ENCODE measurements at places on chromosomes 16 and 17.
A peak's percentile ranks its signal among the peaks of the same experiment; 100 is the strongest.

DNA sequence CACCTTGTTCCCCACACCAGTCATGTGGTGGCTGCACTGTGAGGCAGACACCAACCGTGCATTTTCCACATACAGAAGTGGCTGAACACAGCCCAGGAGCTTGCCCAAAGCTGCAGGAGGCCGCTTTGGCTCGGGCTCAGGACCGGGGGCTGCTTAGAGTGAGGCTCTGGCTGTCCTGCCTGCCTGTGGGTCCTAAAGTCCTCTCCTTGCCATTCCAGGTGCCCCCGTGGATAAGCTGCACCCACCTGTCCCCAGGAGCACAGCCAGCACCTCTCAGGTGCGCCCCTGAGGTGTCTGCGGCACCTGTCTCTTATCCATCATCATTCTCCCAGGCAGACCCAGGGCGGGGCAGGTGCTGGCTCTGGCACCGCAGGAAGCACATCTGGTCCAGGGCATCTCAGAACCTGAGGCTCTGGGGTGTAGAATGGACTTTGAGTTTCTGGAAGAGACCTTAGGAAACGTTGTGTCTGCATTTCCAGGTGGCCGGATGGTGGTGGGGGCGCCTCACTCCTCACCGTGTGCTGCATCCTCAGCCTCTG is 180.5 kb upstream of the ZNF469 start:
- DNase-seq, result no peak

- peak; percentile 46 for DNase-seq
Measured at GRCh38 chr16:89586853-89587252, 11.3 kb downstream of the CPNE7 start.

DNA sequence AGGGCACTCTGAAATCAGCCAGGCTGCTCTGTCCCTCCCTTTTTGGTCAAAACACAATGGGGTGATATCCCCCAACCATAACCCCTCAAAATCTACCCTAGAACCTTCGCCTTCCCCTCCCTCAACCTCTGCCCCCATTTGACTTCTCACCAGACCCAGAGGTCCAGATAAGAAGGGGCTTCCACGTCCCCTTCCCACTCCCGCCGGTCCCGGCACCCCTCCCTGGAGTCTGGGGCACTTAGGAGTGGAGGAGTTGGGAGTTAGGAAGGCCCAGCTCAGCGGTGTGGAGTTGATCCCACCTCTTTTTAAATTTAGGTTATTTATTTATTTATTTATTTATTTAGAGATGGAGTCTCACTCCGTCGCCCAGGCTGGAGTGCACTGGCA is 619 bp upstream of the TMEM92 start:
- DNase-seq, result peak; percentile 49

GRCh38 chr17:49848739-49849138 is 870 bp upstream of the TAC4 start:
- no peak for DNase-seq

- no peak for DNase-seq
Measured at GRCh38 chr17:54881255-54881972, 19.2 kb upstream of the TOM1L1 start.

- DNase-seq, result no peak
Measured at GRCh38 chr17:29010586-29010985, 4.8 kb upstream of the SEZ6 start.

- peak; percentile 94 for DNase-seq
Measured at GRCh38 chr16:67326472-67327309, at the start of the genes KCTD19 and LRRC36. Gene KCTD19, minus strand, starts transcription at chr16:67326741. Its CDS starts 34 bp downstream, at chr16:67326707. Gene LRRC36, plus strand, starts transcription at chr16:67326815. Its CDS starts 48 bp downstream, at chr16:67326863.

DNA sequence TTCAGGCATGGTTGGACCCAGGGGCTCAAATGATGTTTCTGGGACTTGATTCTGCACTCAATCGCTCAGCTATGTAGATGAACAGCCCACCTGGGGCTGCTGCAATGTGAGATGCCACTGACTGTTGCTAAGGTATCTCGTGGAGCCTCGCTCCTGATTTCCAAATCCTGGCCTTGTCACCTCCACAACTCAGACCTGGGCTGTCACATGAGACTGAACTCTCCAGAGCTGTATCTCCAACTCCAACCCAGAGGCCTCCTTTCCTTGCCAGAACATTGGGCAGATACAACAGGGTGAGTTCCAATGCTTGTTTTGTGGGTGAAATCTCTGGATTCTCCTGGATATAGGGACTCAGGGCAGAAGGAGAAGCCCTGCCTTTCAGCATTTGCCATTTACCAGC is 79.5 kb downstream of the GNAO1 start:
- no peak for DNase-seq

- DNase-seq, result no peak
Measured at GRCh38 chr17:574061-574460, 140.6 kb downstream of the VPS53 start.

DNA sequence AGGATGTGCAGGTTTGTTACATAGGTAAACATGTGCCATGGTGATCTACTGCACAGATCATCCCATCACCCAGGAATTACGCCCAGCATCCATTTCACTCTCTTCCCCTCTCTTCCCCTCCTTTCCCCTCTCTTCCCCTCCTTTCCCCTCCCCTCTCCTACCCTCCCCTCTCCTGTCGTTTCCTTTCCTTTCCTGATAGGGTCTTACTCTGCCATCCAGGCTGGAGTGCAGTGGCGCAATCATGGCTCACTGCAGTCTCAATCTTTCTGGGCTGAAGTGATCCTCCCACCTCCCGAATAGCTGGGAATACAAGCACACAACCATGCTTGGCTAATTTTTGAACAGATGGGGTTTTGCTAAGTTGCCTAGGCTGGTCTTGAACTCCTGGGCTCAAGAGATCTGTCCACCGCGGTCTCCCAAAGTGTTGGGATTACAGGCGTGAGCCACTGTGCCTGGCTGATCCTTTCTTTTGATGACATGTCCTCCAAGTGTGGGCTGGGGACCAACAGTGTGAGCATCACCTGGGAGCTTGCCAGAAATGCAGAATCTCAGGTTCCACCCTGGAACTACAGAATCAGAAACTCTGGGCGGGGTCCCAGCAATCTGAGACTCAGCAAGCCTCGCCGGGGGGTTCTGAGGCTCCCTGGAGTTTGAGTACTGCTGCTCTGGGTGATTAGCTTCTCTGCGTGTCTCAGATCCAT is 10.8 kb downstream of the ATP2C2 start:
- DNase-seq, result no peak

GRCh38 chr16:68270353-68270752 is 6.0 kb downstream of the SLC7A6 start:
- DNase-seq, result no peak

DNA sequence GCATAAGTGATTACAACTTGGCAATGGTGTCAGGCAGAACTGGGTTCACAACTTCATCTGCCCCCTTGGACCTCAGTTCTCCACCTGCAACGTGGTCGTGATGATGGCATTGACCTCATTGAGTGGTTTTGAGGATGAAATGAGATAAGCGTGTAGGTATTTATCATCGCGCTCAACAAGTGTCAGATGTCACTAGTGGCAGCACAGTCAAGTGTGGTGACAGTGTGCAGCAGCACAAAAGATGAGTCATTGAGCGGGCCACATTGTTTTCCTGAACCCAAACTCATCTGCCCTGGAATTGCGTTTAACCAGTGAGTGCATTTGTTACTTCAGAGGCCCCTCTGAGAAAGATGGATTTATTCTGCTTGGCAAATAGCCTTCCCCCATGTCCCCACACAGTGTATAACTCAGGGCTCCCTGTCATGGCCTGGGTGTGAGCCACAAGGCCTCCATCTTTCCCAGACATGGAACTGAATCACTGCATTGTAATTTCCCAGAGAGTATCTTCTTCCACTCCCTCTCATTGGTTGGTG is 20.9 kb downstream of the IRX3 start:
- no peak for DNase-seq

DNA sequence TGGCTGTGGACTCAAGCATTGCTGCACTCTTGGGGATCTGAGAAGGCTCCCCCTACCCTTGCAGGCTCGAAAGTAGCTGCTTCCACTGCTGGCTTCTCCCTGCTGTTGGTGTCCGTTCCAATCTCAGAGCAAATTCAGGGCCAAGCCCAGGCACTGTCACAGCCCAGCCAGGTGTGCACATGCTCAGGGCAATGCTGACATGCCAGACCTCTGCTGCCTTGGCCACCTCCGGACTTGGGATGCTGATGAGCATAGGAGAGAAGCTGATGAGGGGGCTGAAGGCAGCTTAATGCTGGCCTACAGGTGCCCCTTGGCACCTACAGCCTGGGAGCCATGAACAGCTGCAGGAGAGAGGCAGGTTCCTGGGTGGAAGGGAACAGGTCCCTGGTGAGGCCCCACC is 273.7 kb upstream of the KCNJ16 start:
- DNase-seq, result no peak

DNA sequence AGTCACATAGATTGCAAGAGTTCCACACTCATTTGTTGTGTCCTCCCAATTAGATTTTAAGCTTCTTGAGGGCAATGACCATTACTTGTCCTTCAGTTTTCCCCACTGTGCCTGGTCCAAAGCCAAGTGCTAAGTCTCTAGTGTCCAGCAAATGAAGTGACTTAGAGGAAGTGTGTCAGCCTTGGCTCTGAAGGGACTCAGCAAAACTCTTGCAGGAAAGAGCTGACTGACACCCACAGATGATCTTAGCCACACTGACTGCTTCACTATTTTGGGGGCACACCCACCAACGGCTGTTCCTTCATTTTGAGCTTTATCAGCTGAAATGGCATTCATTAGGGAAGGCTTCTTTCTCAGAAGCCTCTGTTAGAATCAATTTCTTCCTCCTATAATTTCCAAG is 358.1 kb downstream of the UTP18 start:
- no peak for DNase-seq

DNA sequence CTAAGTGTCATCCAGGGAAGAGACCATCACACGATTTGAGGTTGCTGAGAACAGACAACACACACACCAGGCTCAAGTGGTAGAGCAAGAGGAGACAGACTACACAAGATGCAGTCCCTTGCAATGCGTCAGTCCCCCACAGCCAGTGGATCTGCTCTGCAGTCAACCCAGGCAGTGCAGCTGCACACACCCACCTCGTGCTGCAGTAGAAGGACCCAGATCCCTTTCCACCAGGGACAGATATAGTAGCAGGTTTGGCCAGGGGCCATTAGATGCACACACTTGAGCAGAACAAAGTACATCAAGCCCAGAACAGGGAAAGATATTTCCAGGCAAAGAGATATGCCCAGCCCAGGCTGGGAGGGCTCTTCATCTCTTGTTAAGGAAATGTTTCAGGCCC is 112.9 kb downstream of the GRIN2A start:
- no peak for DNase-seq

GRCh38 chr17:56577843-56578204 is 15.7 kb upstream of the NOG start:
- no peak for DNase-seq

DNA sequence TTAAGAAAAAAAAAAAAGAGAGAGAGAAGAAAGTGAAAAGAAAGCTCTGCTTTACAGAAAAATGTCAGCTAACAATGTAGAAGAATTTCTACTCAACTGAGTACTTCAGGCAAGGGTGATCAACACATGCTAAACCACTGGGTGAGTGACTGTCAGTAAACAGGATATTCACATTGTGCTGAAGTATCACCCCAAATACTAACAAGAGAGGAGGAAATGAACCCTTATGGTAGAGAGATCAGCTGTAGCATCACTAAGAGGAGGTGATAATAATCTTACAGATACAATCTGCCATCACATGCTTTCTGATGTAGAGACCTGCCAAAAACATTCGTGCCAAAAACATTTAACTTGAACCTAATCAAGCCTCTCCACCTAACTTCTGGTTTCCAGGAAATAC is 30.7 kb upstream of the ICAM2 start:
- no peak for DNase-seq

- no peak for DNase-seq
Measured at GRCh38 chr17:16676676-16677268, 13.3 kb upstream of the CCDC144A start.

- no peak for DNase-seq
Measured at GRCh38 chr17:75406222-75406615, 741 bp upstream of the GRB2 start.

GRCh38 chr17:50062293-50063243 is 6.7 kb downstream of the ITGA3 start:
- DNase-seq, result peak; percentile 97

GRCh38 chr17:56809106-56809819 is 24.5 kb downstream of the C17orf67 start:
- no peak for DNase-seq

DNA sequence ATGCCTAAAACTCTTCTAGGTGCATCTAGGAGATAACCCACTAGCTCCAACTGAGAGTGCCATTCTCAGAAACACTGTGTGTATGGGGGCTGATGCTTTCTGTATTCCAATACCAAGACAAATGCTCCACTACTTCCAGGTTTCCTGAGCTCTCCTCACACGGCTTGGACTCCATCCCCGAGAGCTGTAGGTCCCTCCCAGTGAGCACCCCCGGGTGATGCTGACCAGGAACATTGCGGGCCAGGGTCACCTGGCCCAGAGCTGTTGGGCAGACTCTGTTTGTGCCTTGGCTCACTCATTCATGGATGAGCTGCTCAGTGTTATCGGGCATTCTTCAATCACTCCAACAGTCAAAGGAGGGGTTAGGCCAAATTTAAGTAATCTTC is 7.0 kb downstream of the CUEDC1 start:
- no peak for DNase-seq

GRCh38 chr16:52861614-52862022 is 191.1 kb downstream of the CHD9NB start:
- DNase-seq, result no peak

- no peak for DNase-seq
Measured at GRCh38 chr16:82995924-82996441, 369.2 kb downstream of the CDH13 start.

DNA sequence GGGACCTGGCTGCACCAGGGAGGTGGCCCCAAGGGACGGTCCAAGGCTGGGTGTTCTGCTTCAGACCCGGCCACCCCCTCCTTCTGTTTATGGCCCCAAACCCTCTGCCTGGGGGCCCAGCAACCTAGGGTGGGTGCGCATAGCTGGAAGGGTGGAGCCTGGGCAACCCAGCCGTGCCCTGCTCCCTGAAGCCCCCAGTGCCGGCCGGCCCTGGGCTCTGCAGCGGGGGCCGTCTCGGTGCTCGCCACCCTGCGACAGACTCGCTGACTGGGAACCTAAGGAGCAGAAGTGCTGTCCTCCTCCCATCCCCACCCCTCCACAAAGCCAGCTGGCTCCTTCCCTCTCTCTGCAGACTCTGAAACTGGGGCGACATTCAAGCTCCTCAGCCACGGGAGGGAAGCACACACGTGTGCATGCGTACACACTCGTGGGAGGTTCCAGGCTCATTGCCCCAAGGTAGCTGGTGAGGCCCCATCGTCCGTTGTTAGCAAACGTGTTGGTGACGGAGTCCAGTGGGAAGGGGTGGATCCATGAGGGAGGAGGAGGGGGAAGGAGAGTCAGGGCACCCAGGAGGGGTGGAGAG is 43.4 kb downstream of the ENGASE start:
- DNase-seq, result no peak

DNA sequence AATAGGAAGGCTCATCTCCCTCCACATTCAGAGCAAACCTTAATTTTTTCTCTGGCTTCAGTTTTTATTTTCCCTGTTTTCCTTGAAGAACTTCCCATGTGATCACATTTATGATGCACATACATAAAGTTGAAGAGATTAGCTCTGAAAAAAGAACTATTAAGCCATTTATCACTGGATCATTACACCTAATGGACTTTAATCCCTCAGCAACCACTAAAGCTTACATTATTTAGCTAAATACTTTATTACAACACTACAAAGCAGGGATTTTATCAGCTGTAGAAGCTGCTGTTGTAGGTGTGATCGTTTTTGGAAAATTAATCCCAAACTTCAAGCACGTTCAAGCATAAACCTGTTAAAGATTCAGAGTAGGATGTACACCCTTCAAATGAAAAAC is 21.1 kb downstream of the SMYD4 start:
- DNase-seq, result no peak

Data from upper lobe of left lung (tissue), 6 donors.